ENCODE measurements at places on chromosomes 5 and 9.

- H3K4me3 ChIP-seq, result no peak overlapping the region
- DNase-seq, result peak; percentile 66
- no peak overlapping the region for H3K27ac ChIP-seq
- no peaks in the 10 kb centered on the region for H3K27me3 ChIP-seq
- H3K4me1 ChIP-seq, result peaks cover 22% of the 10 kb centered on the region
Measured at GRCh38 chr9:2425676-2426075, 195.9 kb upstream of the VLDLR start.

DNA sequence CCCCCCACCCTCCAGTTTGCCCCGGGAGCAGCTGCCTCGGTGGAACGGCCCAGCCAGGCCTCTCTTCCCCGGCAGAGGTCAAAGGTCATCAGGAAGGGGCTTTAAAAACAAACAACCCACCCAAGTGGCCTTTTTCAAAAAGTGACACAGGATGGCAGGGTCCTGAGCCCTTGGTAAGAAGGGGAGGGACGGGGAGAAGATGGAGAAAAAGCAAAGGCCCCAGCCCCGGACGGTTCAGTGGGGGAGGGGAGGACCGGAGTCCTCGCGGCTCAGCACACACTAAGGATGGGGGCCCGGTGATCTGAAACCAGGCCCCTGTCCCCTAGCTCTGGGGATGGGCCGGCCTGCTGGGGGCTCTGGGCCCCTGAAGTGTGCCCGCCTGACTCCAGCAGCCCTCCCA is 1.1 kb downstream of the PRRX2 start:
- H3K27ac ChIP-seq, result no peak overlapping the region
- H3K36me3 ChIP-seq, result no peaks in the 10 kb centered on the region

DNA sequence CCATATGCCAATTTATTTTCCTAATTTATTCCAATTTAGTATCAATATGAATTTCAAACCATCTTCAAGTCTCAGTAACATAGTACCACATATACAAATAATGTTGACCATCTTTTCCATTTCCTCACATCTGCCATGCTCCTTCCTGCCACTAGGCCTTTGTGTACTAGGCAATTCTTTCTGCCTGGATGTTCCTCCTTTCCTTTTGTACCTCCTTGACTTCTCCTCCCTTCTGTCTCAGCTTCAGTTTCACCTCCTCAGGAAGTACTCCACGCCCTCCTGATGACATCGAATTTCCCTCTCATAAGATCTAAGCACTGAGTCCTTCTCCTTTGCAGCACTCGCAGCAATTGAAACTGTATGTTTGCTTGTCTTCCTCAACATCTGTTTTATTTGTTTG is 53.9 kb downstream of the MEF2C start:
- H3K36me3 ChIP-seq, result no peaks in the 10 kb centered on the region
- peak overlapping the region; percentile 70 for H3K27ac ChIP-seq
- peaks cover 4% of the 10 kb centered on the region for H3K4me1 ChIP-seq
- no peak for DNase-seq
- H3K27me3 ChIP-seq, result no peaks in the 10 kb centered on the region
- no peak overlapping the region for H3K4me3 ChIP-seq

DNA sequence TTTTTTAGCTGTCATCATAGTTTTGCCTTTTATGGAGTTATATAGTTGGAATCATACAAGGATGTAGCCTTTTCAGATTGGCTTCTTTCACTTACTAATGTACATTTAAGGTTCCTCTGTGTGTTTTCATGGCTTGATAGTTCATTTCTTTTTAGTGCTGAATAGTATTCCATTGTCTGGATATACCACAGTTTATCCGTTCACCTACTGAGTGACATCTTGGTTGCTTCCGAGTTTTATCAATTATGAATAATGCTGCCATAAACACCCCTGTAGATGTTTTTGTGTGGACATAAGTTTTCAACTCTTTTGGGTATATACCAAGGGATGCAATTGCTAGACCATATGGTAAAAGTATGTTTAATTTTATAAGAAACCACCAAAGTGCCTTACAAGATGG is 136.3 kb downstream of the NR3C1 start:
- H3K27ac ChIP-seq, result no peak overlapping the region
- H3K27me3 ChIP-seq, result no peaks in the 10 kb centered on the region
- no peak overlapping the region for H3K4me3 ChIP-seq
- no peak for DNase-seq
- H3K4me1 ChIP-seq, result no peaks in the 10 kb centered on the region

DNA sequence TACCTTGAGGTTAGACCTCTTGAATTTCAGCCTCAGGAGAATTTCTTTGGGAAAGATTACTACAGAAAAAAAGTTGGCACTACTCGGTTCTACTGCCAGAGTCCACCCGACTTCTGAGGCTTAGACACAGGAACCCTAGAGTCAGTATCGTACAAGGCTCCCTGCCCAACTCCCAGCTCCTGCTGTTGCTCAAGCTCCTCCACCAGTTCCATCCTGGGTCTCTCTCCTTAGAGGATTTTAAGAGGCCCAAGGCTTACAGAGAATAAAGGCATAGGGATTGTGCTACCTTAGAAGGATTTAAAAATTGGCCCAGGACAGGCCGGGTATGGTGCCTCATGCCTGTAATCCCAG is 29.0 kb upstream of the SSBP2 start:
- peaks cover 4% of the 10 kb centered on the region for H3K4me1 ChIP-seq
- H3K4me3 ChIP-seq, result no peak overlapping the region
- H3K36me3 ChIP-seq, result no peaks in the 10 kb centered on the region

DNA sequence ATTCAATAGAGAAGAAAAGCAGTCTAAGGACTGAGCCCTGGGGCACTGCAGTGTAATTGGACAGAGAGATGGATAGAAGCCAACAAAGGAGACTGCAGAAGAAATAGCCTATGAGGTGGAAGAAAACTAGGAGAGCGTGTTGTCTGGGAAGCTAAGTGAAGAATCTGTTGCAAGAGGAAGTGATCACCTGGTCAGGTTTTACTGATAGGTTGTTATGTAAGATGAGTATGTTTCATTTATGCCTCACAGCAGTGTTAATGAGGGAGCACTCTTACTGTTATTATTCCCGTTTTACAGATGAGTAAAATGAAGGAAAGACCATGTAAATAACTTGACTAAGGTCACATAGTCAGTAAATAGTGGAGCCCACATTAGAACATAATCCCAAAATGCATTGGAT is 80.0 kb upstream of the GRHPR start:
- H3K36me3 ChIP-seq, result no peaks in the 10 kb centered on the region
- no peaks in the 10 kb centered on the region for H3K27me3 ChIP-seq
- H3K4me3 ChIP-seq, result no peak overlapping the region

DNA sequence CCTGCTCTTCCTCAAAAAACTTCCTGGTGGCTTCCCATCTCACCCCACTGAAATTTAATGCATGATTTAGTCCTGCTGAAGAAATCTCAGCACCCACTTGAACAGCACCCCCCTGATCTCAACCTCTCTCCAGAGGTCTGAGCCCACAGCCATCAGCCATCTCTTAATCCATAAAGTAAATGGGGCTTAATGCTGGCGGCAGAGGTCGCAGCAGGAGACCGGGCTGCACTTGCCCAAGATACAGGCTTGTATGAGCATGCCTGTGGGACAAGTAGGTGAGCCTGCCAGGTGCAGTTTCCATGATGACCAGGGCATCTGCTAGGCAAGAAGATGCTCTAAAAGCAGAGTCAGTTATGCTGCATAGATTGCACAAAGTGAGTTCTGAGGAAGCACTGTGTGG is 52.4 kb upstream of the CTXN3 start:
- H3K4me1 ChIP-seq, result peaks cover 3% of the 10 kb centered on the region
- no peak for DNase-seq
- no peak overlapping the region for H3K4me3 ChIP-seq
- H3K36me3 ChIP-seq, result no peaks in the 10 kb centered on the region
- no peaks in the 10 kb centered on the region for H3K27me3 ChIP-seq

- DNase-seq, result peak; percentile 36
- H3K27me3 ChIP-seq, result no peaks in the 10 kb centered on the region
- no peaks in the 10 kb centered on the region for H3K36me3 ChIP-seq
- no peak overlapping the region for H3K4me3 ChIP-seq
- no peaks in the 10 kb centered on the region for H3K4me1 ChIP-seq
- H3K27ac ChIP-seq, result no peak overlapping the region
Measured at GRCh38 chr5:86709157-86709881, 91.6 kb downstream of the COX7C start.

DNA sequence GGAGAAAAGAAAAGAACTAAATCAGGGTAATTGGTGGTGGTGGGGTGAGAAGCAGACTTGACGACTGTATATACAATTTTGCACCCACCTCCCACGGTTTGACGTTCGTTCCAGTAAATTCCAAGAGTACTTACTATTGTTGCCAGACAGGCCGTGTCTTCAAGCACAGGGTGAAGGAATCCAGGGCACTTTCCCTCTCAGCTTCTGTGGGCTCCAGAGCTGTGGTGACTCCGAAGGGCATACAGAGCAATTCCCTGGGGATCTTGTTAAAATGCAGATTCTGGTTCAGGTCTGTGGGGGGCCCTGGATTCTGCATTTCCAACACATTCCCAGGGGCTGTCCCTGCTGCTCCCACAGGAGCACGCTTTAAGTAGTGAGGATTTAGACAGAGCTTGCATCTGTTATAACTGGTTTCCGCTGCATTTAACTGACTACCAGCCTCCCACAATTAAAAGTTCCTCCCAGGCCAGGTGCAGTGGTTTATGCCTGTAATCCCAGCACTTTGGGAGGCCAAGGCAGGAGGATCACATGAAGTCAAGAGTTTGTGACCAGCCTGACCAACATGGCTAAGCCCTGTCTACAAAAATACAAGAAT is 49.3 kb upstream of the FANCC start:
- DNase-seq, result no peak
- H3K36me3 ChIP-seq, result no peaks in the 10 kb centered on the region
- H3K27me3 ChIP-seq, result no peaks in the 10 kb centered on the region

GRCh38 chr9:108158236-108158995 is 668.8 kb upstream of the KLF4 start:
- DNase-seq, result no peak
- H3K27me3 ChIP-seq, result no peaks in the 10 kb centered on the region
- no peak overlapping the region for H3K27ac ChIP-seq
- H3K4me3 ChIP-seq, result no peak overlapping the region
- H3K4me1 ChIP-seq, result no peaks in the 10 kb centered on the region

DNA sequence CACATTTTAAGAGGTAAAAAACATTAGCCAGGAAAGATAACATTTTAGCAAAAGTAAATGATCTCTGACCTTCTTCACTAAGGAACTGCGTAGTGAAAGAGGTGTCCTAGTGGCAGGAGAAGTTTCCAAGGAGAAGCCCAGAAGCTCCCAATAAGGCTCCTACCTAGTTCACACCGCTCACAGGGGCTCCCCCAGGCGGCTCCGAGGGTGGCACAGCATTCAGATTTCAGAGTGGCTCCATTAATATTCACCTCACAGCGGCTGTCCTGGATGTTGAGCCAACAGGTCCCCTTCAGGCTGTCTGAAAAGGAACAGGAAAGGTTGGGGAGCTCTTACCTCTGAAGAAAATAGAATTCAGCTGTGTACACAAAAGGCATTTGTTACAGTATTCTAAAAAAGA is 187.3 kb downstream of the FBN2 start:
- no peaks in the 10 kb centered on the region for H3K27me3 ChIP-seq
- H3K4me1 ChIP-seq, result no peaks in the 10 kb centered on the region
- peaks cover 5% of the 10 kb centered on the region for H3K36me3 ChIP-seq
- no peak overlapping the region for H3K27ac ChIP-seq
- no peak overlapping the region for H3K4me3 ChIP-seq

DNA sequence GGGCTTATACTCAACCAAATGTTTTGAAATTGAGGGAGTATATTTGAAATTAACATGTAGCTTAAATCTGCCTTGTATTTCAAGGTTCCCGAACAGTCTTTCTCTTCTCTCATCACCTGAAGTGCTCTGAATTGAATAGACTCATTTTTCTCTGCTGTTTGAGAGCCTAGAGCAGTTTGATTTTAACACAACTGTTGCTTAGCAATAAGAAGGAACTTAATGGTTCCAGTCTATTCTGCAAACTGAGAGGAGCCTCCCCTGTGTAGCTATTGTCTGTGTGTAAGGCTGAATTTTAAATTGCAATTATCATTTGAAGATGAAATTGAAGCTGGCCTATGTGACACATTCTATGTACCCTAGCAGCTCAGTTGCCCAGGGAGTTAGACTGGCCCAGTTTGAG is 87.1 kb upstream of the CKMT2 start:
- DNase-seq, result no peak
- H3K36me3 ChIP-seq, result no peaks in the 10 kb centered on the region
- H3K27ac ChIP-seq, result no peak overlapping the region
- H3K4me1 ChIP-seq, result peaks cover 14% of the 10 kb centered on the region
- no peak overlapping the region for H3K4me3 ChIP-seq

DNA sequence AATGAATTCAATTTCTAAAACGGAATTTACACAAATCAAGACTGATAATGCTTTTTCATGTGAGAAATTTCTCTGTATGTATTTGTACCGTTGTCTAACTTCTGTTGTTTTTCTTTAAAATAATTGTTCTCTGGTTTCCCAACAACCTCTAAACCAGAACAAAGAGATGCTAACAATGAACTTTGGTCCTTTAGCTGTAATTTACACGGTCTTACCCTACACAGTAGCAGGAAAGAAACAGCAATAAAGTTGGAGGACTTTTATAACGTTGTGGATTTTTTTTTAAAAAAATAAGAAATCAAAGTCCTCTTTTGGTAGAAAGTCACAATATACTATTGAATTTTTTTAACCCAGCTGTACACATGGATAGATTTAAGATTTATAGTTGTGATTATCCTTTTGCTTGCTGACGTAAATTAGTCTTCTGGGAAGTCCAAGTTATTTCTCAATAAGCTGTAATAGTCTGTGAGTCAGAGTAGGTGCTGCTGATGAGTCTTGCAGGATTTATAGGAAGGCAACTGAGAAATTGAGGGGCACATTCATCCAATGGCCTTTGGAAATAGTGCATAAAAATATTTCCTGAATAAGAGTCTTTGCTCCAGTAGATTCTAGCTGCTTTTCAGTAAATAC is 76.8 kb upstream of the PCSK1 start:
- H3K4me1 ChIP-seq, result no peaks in the 10 kb centered on the region
- H3K27ac ChIP-seq, result no peak overlapping the region
- DNase-seq, result no peak
- H3K27me3 ChIP-seq, result no peaks in the 10 kb centered on the region
- no peaks in the 10 kb centered on the region for H3K36me3 ChIP-seq

DNA sequence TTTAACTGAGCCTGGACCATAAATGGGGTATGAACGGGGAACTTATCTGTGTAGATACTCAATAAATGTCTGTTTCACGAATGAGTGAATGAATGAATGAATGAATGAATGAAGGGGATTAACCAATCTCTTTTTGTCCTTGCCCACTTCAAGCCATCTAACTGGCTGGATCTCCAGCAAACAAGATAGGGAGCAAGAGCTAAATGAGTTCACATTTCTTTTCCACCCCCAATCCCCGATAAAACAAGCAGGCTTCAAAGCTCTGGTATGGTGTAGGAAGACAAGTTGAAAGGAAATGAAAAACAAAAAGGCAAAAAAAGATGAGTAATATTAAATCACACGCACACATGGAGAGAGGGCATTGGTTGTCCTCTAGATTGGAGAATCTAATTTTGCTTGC is 84.0 kb downstream of the CMYA5 start:
- no peak for DNase-seq
- peak overlapping the region; percentile 14 for H3K27ac ChIP-seq
- H3K4me3 ChIP-seq, result no peak overlapping the region

- peak; percentile 97 for DNase-seq
- H3K4me3 ChIP-seq, result no peak overlapping the region
- H3K27me3 ChIP-seq, result no peaks in the 10 kb centered on the region
- peaks cover 51% of the 10 kb centered on the region for H3K4me1 ChIP-seq
- H3K27ac ChIP-seq, result no peak overlapping the region
Measured at GRCh38 chr5:109485030-109485429, 75.3 kb upstream of the PJA2 start.

Data from lung (tissue), 17 donors.